ENCODE measurements at places on chromosomes 12 and 14.

GRCh38 chr12:64160711-64161060, 61.4 kb downstream of the KICS2 start:
- no peak for DNase-seq

GRCh38 chr12:4278329-4279197, 5.0 kb downstream of the CCND2 start:
- DNase-seq, result no peak

GRCh38 chr12:131219670-131220330, 266.1 kb downstream of the ADGRD1 start:
- DNase-seq, result no peak

- no peak for DNase-seq
Observed at GRCh38 chr14:28719130-28719529, 47.5 kb upstream of the FOXG1 start.

DNA sequence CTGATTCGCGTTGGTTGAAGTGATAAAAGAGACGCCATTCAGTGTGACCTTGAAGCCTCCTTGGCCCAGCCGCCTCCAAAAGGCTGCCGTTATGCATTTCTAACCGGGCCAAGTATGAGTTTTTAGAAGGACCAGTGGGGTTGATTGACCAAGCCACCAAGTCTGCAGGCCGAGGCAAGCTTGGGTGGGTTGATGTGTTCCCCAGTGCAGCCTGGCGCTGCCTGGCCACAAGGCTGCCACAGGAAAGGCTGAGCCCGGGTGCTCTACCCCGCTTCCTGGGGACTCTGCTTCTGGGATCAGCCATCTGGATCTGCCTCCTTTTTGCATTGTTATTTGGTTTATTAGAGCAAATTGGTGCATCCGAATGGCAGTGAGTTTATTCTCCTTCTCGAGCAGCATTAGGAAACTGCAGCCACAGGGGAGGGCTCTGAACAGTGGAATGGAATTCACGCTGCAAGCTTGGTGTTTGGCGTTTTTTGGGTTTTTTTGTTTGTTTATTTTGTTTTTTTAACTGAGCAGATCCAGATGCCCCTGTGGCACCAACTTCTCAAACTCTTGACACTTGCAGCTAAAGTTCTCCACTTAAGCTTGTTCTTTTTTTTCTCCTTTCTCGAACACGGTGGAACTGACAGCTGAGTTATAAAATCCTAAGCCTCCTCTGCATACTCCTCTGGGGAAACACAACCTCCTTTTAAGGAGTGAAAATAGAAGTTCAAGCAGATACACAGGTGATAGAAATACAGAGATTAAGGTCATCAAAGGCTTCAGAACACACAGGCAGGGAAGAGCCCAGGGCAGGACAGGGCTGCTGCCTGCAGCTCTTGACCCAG, 145.4 kb upstream of the FKBP4 start:
- DNase-seq, result no peak

- no peak for DNase-seq
Observed at GRCh38 chr12:128549601-128550218, 274.0 kb downstream of the SLC15A4 start.

DNA sequence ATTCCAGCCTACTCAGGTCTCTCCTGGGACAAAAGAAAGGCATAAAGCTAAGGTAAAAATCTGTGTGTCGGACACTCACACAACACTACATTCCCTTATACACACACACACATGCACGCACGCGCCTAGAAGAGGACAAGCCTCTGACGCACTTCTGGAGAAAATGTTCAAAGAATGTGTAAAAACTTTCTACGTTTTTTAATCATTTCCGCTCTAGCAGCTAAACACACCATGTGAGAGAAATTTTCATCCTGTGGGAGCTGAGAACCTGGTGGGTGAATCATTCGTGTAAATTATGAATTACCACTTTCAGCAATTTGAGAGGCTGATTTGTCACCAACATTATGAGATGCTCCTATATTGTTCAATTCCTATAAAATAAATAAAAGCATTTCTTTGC, 494.5 kb downstream of the TMEM132D start:
- DNase-seq, result no peak

DNA sequence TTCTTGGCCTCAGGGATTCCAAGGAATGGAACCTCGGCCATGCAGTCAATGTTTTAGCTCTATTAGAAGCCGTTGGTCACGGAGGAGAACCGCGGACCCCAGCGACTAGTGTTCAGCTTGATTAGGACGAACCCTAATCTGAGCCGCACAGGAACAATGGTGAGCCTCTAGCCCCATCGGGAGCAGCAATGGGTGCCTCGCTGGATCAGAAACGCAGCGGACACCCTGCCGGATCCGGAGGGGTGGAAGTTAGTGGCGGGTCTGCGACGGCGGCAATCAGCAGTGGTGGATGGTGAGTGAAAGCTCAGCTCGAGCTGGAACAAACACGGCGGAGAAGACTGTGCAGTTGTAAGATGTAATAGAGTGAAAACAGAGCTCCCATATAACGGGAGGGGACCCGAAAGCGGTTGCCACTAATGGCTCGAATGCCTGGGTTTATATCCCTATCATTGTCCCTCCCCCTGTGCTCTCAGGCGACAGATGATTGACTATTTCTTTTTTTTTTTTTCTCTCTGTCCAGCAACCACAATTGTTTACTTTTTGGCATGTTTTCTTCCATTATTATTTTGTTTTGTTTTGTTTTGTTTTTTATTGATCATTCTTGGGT, 127.7 kb downstream of the ZNF664 start:
- no peak for DNase-seq

- no peak for DNase-seq
Observed at GRCh38 chr14:40221428-40221827, 789.2 kb upstream of the FBXO33 start.

DNA sequence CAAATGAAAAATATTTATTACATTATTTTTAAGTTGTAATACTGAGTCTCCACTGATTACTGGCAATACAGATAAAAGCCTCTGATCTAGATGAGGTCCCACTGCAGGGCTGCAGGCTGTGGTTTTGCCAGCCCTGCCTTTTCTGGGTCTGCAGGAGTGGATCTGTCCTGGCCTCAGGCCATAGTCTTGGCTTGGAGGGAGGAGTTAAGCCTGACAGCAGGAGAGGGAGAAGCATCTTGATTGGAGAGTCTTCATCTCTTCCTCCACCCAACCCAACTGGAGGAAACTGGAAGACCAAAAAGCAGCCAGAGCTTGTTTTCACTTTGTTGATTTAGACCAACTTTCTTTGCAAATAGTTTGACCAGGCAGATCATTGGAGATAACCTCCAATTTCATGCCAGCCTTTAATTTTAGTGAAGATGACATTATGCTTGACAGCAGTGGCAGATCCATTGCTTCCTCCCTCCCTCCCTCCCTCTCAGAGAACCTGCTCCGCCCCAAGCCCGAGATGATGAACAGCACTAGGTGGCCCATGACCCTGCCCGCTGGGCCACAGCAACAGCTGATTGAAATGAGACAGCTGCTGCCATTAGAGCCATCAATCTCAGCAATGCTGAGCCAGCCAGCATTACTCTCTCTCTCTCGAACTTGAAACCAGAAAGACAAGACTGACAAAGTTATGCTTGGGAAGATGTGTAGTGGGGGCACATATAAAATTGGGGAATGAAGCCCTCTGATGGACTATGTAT, 222.4 kb downstream of the GLT1D1 start:
- no peak for DNase-seq

DNA sequence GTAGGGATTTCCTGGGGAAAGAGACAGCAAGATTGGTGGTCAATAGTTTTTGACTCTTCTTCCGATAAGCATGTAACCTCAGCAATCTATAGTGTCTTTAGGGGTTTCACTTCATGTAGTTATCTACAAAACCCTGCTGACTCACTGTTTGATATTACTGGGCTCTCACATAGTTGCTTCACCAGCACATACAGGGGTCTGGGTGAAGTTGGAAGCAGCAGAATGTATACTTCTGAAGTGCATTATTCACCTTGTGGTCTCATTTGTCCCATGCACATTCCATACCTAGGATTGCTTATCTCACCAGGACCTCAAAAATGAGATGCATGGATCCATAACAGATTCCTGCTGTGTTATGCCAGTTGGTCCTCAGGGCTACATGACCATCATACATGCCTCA, 280.0 kb downstream of the LRIG3 start:
- DNase-seq, result no peak

DNA sequence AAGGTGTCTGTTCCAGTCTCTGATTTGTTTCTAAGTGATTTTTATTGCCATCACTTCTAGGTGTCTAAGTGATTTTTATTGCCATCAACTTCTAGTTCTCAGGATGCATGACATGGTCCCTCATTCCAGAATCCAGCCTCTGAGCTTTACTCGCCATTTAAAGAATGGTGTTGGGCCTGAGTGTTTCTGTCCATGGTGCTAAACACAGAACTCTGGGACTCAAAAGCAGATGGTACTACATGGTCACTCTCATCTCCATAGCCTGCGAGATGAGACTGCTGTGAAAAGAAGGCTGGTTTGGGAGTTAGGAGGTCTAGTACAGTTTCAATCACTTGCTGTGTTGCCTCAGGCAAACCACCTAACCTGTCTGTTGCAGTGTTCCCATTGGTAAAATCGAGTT, 276.6 kb downstream of the NRXN3 start:
- DNase-seq, result no peak

DNA sequence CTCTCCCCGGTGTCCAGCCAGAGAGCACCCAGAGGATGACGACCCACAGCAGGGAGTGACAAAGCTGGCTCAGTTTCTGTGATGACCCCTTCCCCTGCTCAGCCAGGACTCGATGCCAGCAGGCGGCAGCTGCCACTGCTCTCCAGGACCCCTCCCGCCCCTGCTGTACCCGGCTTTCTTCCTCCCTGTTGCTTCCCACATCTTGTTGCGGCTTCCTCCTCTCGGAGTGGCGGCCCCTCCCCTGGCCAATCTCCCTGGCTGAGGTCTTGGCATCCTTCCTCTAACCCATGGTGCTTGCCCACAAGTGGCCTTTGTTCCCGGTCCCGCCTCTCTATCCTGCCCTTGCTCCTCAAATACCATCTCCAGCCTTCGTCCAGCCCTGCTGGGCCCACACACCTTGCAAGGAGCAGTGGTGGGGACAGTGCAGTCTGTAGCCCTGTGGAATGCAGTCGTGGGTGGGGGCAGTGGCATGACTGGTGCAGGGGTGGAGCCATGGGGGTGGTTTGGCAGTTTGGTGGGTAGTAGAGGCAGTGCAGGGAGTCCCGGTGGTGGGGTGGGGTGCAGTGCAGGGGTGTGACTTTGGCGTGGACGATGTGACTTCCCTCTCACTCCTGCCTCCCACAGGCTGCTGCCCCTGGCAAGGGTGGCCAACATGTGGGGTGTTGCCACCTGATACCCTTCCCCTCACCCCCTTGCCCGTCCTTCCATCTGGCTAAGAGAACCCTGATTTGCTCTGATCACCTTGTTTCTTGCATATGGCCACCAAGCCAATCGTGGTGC, 16.3 kb upstream of the BEGAIN start:
- DNase-seq, result no peak

DNA sequence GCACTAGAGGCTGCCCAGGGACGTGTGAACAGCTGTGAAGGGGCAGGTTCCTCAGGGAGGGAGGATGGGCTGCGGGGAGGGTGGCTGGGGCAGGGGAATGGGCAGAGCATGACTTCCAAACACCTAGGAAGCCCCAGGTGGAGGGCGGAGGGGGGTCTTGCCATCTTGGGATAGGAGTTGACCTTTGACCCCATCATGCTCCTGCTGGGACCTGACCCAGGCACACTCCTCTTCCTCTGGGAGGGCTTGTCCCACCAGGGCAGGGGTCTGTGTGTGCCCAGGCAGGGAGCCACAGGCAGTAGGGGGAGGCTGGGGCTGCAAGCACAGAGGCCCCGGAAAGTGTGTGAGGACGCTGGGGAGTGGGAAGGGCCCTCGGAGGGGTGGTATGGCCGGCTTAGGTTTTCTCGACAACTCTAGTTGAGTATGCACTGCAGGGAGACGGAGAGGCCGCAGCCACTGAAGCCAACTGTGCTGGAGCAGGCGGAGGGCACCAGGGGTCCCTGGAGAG, 3.3 kb upstream of the ANKRD9 start:
- no peak for DNase-seq

GRCh38 chr12:46523863-46524770, 151.5 kb upstream of the SLC38A2 start:
- no peak for DNase-seq

DNA sequence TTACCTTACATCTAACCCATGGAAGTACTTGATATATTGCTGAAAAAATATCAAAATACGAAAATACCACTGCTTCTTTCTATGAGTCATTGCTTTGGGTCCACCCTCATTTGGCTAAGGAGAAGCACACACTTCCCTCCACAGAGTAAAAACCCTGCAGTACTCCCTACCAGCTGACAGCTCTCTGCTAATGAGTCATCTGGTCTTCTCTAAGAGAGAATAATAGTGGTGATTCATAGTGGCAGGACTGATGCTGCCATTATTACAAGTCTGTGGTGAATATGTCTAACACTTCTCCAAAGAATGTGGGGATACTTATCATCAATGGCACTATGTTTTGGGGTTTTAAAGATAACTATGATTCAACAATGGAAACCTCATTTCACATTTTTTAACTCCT, 90.7 kb downstream of the PPFIA2 start:
- no peak for DNase-seq

- no peak for DNase-seq
Observed at GRCh38 chr12:69168363-69168762, 71.0 kb upstream of the CPSF6 start.

DNA sequence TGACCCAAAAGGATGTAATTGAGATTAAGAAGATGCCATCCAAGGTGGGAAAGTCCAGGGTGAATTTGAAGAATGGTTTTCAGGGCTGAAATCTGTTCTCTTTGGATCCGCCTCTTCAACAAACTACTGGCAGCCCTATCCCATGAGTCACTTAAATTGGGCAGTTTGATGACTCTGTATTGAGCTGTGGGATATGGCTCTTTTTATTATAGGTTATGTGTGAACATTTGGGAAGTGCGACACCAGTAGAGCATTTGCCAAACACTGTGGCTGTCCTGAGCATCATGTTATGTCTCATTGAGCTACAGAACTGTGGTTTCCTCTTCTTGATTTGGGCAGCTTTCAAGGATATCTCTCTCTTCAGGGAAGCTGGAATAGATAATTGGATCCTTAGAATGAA, 22.3 kb downstream of the IFT43 start:
- no peak for DNase-seq

DNA sequence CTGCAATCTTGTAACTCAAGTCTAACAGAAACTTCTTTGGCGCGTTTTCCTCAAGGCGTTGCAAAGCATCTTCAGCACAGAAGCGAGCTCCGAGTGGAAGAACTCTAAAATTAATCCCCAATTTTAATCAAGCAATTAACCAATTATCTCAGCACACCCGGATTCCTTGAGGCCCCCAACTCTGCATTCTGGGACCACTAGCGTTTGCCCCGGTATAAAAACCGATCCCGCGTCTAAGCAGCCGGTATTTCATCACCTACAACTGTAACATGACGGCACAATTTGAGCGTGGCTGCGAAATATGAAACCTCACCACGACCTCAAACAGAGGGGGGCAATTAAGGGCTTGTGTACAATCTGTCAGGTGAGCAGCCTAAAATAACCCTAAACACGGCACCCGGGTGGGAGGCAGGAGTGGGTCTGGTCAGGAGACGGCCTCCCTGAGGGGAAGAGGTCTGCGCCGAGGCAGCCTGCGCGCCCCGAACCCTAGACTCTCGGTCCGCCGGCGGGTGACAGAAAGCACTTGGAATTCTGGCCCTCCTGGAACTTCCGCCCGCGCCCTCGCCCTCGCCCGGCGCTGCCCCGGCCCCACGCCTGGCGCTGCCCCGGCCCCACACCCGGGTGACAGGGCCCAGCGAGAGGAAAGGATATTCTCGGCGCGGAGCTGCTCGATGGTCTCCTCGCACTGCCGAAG, 594 bp downstream of the ZCCHC8 start:
- peak; percentile 49 for DNase-seq

Data from naive thymus-derived CD8-positive, alpha-beta T cell (primary cell).